ENCODE measurements at places on chromosomes 3 and 15. TPM values are rescaled to one million over a fixed set of nuclear protein-coding genes. Genes with fewer than 3 reads are reported as not detected.

The XIRP1 gene
- not detected for total RNA-seq

The EFCAB12 gene
- 2.3 TPM for total RNA-seq

The HRH1 gene
- not detected for total RNA-seq

The TM6SF1 gene
- 0.85 TPM for total RNA-seq

The SERPINI1 gene
- 3.6 TPM for total RNA-seq

The BNC1 gene
- not detected for total RNA-seq

The TRPC1 gene
- 3.3 TPM for total RNA-seq

The FRMD4B gene
- total RNA-seq: 25.6 TPM

The SEMA3B gene
- 1.7 TPM for total RNA-seq

The HOMER2 gene
- total RNA-seq: 5.8 TPM

The B3GALNT1 gene
- total RNA-seq: 1.4 TPM

The CEP19 gene
- 1.4 TPM for total RNA-seq

The PLA2G4D gene
- total RNA-seq: not detected

The ARGFX gene
- not detected for total RNA-seq

The CFAP91 gene
- 0.63 TPM for total RNA-seq

The ZNF660 gene
- not detected for total RNA-seq

The CADPS gene
- total RNA-seq: not detected

The IL17RD gene
- total RNA-seq: not detected
